Progenitor cell of endocrine pancreas (in vitro differentiated cells): ENCODE measurements at places on chromosomes 4 and X. TPM values are rescaled to one million over a fixed set of nuclear protein-coding genes. Genes with fewer than 3 reads are reported as not detected.
A peak's percentile ranks its signal among the peaks of the same experiment; 100 is the strongest.

The CT47A7 gene
- not detected in 2 replicates for total RNA-seq

The AKAP4 gene
- total RNA-seq, result not detected in 2 replicates

The RBM47 gene
- 64.3 and 64.8 TPM in 2 replicates for total RNA-seq

The CFP gene
- total RNA-seq, result 0.69 and 0.93 TPM in 2 replicates

The PRRG1 gene
- 1.7 and 2.5 TPM in 2 replicates for total RNA-seq

The TASL gene
- not detected in 2 replicates for total RNA-seq

- H3K4me3 ChIP-seq, result no peak overlapping the region
- H3K4me1 ChIP-seq, result peaks cover 8% of the 10 kb centered on the region
- peaks cover 1% of the 10 kb centered on the region for H3K36me3 ChIP-seq
Observed at GRCh38 chr4:153771046-153771445, 11.2 kb upstream of the RNF175 start.

GRCh38 chr4:114236171-114236769 lies 256.8 kb upstream of the ARSJ start:
- no peak overlapping the region for H3K27ac ChIP-seq
- H3K27me3 ChIP-seq, result no peaks in the 10 kb centered on the region
- H3K36me3 ChIP-seq, result no peaks in the 10 kb centered on the region
- H3K4me3 ChIP-seq, result no peak overlapping the region
- no peaks in the 10 kb centered on the region for H3K4me1 ChIP-seq

DNA sequence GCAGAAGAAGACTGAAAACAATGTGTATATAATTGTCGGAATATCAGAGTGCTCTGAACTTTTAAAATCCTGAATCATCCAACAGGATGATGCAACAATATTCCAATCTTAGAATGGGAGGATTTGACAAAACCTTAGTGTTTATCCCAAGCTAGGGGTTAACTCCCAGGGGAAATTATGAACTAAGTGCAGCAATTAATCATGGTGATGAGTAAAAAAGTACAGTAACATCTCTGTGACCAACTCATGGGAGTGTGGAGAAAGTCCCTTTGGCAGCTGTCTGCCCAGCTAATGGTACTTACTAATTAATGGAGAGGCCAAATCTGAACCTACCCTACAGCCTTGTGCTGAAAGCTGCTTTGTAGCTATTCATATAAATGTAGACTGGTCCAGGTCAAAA lies 257.6 kb upstream of the DDX53 start:
- no peak overlapping the region for H3K27ac ChIP-seq
- H3K27me3 ChIP-seq, result no peaks in the 10 kb centered on the region
- no peak overlapping the region for H3K4me3 ChIP-seq
- DNase-seq, result no peak
- no peaks in the 10 kb centered on the region for H3K36me3 ChIP-seq

DNA sequence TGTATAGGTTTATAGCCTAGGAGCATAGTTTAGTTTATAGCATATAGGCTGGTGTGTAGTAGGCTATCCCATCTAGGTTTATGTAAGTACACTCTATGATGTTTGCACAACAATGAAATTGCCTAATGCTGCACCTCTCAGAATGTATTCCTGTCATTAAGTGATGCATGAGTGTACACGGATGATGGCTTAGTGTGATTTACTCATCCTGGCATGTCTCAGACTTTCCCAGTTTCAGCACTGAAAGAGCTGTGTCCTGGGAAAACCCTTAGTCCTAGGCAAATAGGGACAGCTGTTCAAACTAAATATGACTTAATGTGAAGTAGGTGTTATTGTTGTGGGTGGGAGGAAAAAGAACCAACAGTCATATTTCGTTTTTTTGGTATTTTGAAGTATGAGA lies 264.9 kb upstream of the MAGEB18 start:
- no peak overlapping the region for H3K27ac ChIP-seq
- H3K36me3 ChIP-seq, result no peaks in the 10 kb centered on the region
- H3K27me3 ChIP-seq, result no peaks in the 10 kb centered on the region
- H3K4me1 ChIP-seq, result peaks cover 8% of the 10 kb centered on the region
- no peak overlapping the region for H3K4me3 ChIP-seq
- no peak for DNase-seq

DNA sequence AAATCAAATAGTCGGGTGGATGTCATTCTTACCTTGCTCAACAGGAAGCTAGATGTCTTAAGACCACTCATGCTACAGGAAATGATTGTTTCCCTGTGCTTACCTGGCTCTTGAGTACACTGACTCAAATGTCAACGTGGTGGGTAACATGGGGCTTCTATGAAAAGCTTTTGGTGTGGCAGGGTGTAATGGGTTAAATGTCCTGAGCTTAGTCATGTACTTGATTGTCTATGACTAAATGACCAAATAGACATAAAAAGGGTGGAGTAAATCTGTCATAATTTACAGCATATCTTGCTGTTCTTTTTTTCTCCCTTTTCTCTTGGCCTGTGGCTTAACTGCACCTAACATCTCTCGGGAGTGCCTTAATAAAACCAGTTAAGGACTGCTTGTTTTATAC lies 44.9 kb downstream of the CCNG2 start:
- H3K4me3 ChIP-seq, result no peak overlapping the region
- H3K27me3 ChIP-seq, result peaks cover 8% of the 10 kb centered on the region
- no peak for DNase-seq
- no peak overlapping the region for H3K27ac ChIP-seq
- no peaks in the 10 kb centered on the region for H3K36me3 ChIP-seq

- H3K4me3 ChIP-seq, result no peak overlapping the region
- no peak for DNase-seq
- no peaks in the 10 kb centered on the region for H3K36me3 ChIP-seq
- no peaks in the 10 kb centered on the region for H3K27me3 ChIP-seq
Observed at GRCh38 chrX:30627818-30628652, 25.2 kb upstream of the GK start.

GRCh38 chrX:68945603-68946228 lies 116.9 kb downstream of the EFNB1 start:
- H3K4me3 ChIP-seq, result no peak overlapping the region
- H3K27ac ChIP-seq, result no peak overlapping the region
- H3K27me3 ChIP-seq, result no peaks in the 10 kb centered on the region
- H3K4me1 ChIP-seq, result no peaks in the 10 kb centered on the region
- H3K36me3 ChIP-seq, result no peaks in the 10 kb centered on the region
- DNase-seq, result peak; percentile 8

GRCh38 chr4:81116566-81116965 lies 86.1 kb downstream of the BMP3 start:
- H3K4me1 ChIP-seq, result no peaks in the 10 kb centered on the region
- H3K27me3 ChIP-seq, result no peaks in the 10 kb centered on the region
- H3K4me3 ChIP-seq, result no peak overlapping the region
- no peak overlapping the region for H3K27ac ChIP-seq
- DNase-seq, result no peak

DNA sequence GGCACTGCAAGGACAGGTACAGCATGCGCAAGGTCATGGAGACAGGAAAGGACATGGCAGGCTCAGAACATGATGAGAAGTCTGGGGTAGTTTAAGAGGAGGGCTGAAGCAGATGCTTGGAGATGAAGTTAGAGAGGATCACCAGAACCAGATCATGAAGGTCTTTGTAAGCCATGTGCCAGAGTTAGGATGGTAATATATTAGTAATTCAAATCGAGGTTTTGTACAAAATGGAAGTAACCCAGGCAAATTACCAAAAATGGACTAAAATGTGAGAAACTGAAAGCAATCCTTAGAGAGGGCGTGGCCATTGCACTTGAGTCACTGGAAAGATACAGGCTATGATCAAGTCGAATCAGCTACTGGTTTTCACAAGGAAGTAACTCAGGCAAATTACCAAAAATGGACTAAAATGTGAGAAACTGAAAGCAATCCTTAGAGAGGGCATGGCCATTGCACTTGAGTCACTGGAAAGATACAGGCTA lies 13.5 kb downstream of the RXFP1 start:
- no peaks in the 10 kb centered on the region for H3K36me3 ChIP-seq
- H3K4me1 ChIP-seq, result no peaks in the 10 kb centered on the region
- no peak overlapping the region for H3K27ac ChIP-seq
- DNase-seq, result no peak
- H3K27me3 ChIP-seq, result no peaks in the 10 kb centered on the region
